ENCODE measurements at places on chromosomes 2 and 18.

DNA sequence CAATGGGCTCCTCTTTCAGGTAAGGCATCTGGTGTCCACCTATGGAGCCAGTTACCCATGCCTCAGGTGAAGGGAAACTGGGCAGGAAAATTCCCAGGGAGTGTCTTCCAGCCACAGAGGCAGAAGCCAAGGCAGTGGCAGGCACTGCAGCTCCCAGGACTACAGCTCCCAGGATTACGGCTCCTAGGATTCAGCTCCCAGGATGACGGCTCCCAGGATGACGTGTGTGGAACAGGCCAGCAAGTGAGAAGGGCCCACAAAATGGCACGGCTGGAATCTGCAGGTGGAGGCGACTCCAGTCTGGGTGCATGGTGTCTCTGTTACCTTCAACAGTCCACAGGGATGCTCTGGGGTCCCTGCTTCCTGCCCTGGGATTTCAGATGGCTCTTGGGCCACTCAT is 92.1 kb downstream of the PTGR3 start:
- no peak for DNase-seq

GRCh38 chr2:16288371-16289112 is 348.2 kb downstream of the MYCN start:
- DNase-seq, result no peak

- DNase-seq, result no peak
These were observed 385.2 kb downstream of the TNS1 start for GRCh38 chr2:217617616-217618022.

GRCh38 chr2:24315669-24316068 is 44.7 kb downstream of the ITSN2 start:
- no peak for DNase-seq

GRCh38 chr2:205752924-205753323 is 70.6 kb downstream of the NRP2 start:
- no peak for DNase-seq

DNA sequence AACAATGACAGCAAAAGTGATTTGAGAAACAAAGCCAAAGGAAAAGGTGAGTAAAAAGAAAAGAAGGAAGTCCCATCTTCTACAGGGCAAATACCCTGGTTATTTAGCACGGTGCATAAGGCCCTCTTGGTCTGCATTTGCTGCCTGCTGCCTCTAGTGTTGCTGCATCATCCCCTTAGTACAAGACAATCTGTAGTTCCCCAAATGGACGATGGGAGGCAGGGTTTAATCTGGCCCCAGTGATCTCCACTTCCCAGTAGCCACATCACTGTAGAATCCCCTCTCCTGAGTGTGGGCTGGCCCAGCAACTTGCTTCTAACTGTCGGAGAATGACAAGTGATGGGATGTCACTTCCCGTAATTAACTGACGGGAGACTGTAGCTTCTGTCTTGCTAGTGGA is 85.1 kb downstream of the CTAGE1 start:
- DNase-seq, result no peak

DNA sequence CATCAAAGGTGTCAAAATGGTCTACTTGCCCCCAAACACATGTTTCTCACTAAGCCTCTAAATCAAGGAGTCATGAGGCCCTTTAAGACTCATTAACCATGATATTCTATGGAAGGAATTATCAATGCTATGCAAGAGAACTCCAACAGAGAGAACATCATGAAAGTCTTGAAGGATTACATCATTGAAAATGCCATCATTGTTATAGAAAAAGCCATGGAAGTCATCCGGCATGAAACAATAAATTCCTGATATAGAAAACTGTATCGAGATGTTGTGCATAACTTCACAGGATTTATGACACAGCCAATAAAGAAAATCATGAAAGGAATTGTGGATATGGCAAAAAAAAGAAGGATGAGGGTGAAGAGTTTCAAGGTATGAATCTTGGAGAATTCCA is 1363.6 kb upstream of the CDH2 start:
- DNase-seq, result no peak

GRCh38 chr2:156333274-156333950 is 891 bp upstream of the NR4A2 start:
- peak; percentile 45 for DNase-seq

- DNase-seq, result no peak
These were observed 217.3 kb downstream of the SEPTIN10 start for GRCh38 chr2:109396202-109397180.

- no peak for DNase-seq
These were observed 239.2 kb upstream of the DOK6 start for GRCh38 chr18:69161383-69162028.

- DNase-seq, result peak; percentile 18
These were observed 12.4 kb downstream of the KIF5C start for GRCh38 chr2:148887350-148888002.

DNA sequence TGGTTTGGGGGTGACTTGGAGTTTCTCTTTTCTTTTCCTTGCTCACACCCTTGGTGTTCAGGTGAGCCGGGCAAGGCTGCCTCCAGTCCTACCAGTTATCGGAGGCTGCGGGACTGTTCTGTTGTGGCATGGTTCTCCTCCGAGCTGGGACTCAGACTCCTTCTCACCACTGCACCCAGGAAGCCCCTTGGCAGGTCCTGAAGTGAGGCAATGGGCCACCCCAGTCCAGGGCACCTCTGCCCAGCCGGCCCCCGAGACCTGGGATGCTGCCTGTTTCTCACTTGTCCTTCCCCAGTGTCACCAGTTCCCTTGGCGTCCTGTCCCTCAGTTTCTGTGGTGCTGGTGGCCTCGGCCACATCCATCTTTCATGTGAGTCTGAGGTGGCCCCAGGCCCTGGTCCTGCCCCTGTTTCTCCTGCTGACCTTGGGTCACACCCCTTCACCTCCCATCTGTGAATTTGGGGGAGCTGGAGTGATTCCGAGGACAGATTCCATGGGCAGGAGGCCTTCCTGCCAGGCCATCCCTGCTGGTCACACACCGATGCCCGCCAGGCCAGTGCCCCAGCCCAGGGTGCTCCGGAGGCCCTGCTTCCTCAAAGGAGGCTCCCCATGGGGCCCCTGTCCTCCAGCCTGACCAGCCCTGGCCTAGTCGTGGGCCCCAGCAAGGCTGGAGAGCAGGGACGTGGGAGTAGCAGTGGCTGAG is 6.6 kb upstream of the KLHL30 start:
- DNase-seq, result no peak

GRCh38 chr2:97995026-97995733 is 568 bp downstream of the TMEM131 start:
- peak; percentile 50 for DNase-seq

DNA sequence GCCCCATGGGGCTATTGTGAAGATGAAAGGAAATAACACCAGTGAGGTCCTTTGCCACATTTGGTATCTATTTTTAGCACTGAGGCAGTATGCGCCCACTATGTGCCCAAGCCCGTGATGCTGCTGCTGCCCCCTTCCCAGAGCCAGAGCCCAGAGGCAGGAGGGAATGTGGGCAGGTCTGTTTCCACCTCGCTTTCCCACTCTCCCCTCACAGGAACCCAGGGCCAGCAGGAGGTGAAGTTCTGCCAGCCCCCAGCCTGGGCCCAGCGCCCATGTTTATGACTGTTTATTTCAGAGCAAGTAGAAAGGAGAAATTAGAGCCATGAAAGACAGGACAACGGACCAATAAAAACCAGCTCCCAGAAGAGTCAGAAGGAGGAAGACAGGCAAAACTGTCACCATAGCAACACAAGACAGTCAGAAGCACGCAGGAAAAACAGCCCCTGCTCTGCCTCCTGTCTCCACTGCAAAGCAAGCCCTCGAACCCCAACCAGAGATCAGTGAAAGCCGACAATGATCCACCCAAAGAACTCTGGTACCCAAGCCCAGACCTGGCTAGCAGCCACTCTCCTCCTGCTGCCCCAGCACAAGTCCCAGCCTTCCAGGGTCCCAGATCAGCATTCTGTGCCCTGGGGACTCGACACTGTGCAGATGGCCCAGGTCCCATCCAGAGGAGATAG is 1.4 kb downstream of the CYRIA start:
- peak; percentile 70 for DNase-seq

DNA sequence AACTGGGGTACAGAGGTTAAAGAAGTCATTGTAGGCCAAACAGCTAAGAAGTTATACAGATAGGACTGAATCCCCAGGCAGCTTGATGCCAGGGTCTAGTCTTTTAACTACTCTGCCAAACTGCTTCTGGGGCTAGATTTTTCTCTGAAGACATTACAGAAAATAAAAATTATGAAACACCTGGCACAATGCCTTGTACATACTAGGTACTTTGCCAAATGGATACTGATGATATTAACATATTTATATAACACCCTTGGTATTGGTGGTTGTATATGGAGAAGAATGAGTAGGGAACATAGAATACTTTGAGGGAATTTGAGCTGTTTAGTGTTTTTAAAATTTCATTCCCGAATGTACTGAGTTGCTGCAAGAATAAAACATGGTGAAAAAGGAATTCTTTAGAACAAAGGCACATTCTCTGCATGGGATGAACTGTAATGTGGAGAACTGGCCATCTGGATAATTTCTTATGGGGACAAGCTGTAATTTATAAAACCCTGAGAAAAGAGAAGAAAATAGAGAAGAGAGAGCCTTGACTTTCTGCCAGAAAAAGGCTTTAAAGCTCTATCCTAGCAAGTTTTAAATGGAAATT is 210.9 kb upstream of the TMEM200C start:
- no peak for DNase-seq

GRCh38 chr2:236687296-236687965 is 117.8 kb downstream of the ACKR3 start:
- no peak for DNase-seq

DNA sequence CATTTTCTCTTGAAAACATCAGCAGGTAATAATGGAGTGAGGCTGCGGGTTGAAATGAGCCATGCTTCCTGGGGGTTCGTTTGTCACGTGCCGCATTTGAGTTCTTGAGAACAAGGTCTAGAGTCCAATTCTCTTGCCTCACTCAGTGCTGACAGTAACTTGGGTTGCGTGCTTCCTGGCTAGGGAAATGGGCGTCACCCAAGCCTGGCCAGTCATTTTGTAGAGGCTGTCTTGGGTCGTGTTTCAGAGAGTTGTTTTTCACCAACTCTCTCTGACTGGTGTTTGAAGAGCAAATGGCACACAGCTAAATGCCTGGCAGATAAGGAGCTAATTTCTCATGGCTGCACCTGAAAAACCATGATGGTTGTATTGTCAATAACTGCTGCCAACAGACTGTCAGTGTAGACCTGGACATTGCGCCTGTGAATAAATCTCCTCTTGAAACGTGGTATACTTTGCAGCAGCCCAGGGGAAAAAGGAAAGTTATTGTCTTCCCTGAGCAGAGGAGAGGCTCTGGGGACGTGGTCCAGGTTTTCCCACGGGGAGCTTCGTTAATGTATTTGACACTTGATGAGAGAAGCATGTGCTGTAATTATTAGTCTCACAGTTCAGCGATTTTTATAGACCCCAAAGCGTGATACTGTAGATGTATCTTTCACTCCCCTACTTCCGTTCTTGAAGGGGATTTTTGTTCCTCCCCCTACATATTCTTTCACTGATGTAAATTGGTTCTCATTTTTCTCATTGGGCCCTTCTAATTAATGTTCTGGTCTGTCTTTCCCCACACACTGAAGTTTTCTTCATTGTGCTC is 196.0 kb downstream of the FHOD3 start:
- no peak for DNase-seq

- DNase-seq, result no peak
These were observed 90.2 kb downstream of the ACTR2 start for GRCh38 chr2:65317841-65318240.

DNA sequence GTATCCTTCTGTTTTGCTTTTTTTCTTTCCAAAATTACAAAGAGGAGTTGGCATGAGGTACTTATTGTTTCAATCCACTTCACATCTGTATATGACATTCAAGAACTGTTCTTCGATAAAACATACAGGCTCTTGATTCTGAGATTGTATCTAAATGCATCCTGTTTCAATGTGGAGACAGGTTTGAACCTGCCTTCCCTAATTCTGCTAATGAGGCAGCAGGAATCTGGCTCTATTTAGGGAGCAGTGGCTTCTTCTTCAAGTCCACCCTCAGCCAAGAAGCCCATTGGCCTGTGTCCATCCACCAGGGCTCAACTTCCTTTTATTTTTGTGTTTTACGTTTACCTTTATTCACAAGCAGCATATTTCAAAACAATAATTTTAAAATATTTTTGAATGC is 84.8 kb upstream of the PIK3C3 start:
- peak; percentile 24 for DNase-seq

- no peak for DNase-seq
These were observed 121.3 kb downstream of the CDC42EP3 start for GRCh38 chr2:37550190-37550589.

DNA sequence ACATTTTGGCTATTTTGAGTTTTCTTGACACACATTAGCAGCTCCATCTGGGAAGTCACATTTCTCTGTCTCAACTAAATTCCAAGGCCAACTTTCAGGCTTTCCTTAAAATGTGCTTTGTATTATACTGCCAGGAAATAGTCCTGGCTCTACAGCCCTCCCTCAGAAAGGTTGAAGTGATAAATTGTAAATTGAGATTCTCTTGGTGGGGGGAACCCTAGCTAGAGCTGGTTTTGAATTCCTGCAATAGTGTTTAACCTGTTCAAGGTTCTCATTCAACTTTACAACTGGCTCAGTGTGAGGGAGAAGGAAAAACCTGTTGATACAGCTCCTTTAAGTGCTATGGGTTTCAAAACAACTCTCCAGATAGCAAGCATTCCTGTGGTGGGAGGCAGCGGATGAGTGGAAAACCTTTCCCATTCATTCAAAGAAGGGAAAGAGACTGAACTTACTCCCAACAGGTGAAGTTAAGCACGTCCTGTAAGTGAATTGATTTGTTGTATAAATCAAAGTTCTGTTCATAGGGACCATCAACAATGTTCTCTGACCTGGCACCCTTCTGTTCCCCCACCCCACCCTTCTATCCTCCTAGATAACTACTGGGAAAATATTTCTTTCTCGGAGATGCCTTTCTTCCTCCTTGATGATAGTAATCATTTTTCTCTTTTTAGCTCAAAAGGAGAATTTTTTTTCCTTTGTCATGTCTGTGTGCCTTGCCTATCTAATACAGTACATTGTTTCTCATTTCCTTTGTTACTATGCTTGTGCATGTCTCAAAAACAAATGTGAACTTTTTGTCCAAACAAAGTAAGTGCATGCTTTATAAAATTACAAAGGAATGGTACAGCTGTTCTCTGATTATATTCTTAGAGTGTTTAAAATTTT is 44.2 kb upstream of the SLC39A10 start:
- DNase-seq, result no peak

- DNase-seq, result no peak
These were observed 1.3 kb downstream of the LRRTM4 start for GRCh38 chr2:77520641-77521547.
